ENCODE measurements at places on chromosomes 7 and 10. TPM values are rescaled to one million over a fixed set of nuclear protein-coding genes. Genes with fewer than 3 reads are reported as not detected.

SKIDA1 gene
- 1.5 TPM for total RNA-seq

DNAJB9 gene
- 72.7 TPM for total RNA-seq

FFAR4 gene
- not detected for total RNA-seq

ZNF37A gene
- 10.8 TPM for total RNA-seq

CCDC126 gene
- 18.0 TPM for total RNA-seq

MRPL32 gene
- 97.9 TPM for total RNA-seq

GIMAP6 gene
- 0.34 TPM for total RNA-seq

LRRD1 gene
- total RNA-seq: not detected

ITIH5 gene
- 1.5 TPM for total RNA-seq

XRCC2 gene
- 3.2 TPM for total RNA-seq

PTER gene
- total RNA-seq: 12.9 TPM

CRHR2 gene
- total RNA-seq: not detected

TCAF2 gene
- 0.17 TPM for total RNA-seq

ZNF804B gene
- total RNA-seq: not detected

PROSER2 gene
- 58.8 TPM for total RNA-seq

PFKFB3 gene
- total RNA-seq: 44.6 TPM

IL2RA gene
- total RNA-seq: 0.34 TPM

NDUFA5 gene
- 31.6 TPM for total RNA-seq

PDZD7 gene
- 3.5 TPM for total RNA-seq

C7orf57 gene
- 0.34 TPM for total RNA-seq

CBLL1 gene
- total RNA-seq: 42.3 TPM

SFTPA1 gene
- total RNA-seq: not detected

TMEM213 gene
- total RNA-seq: not detected

ATP6V0A4 gene
- 0.88 TPM for total RNA-seq

ZNF467 gene
- 0.48 TPM for total RNA-seq

SPAG6 gene
- 1.2 TPM for total RNA-seq

SPDYE2 gene
- total RNA-seq: not detected

AKR1E2 gene
- total RNA-seq: 1.9 TPM

ABCB4 gene
- total RNA-seq: 6.4 TPM

KLLN gene
- total RNA-seq: 1.0 TPM

CPXM2 gene
- 13.3 TPM for total RNA-seq

BTBD16 gene
- total RNA-seq: 2.0 TPM

TMEM236 gene
- total RNA-seq: 0.14 TPM

LRRC18 gene
- total RNA-seq: not detected

EGR2 gene
- total RNA-seq: 0.67 TPM

CPN1 gene
- total RNA-seq: 0.07 TPM

VSTM2A gene
- not detected for total RNA-seq

CYP3A7 gene
- not detected for total RNA-seq
